ENCODE measurements at places on chromosomes 1 and 21.

- DNase-seq, result peak; percentile 92
Observed at GRCh38 chr1:155136748-155137147, 1.1 kb downstream of the SLC50A1 start.

DNA sequence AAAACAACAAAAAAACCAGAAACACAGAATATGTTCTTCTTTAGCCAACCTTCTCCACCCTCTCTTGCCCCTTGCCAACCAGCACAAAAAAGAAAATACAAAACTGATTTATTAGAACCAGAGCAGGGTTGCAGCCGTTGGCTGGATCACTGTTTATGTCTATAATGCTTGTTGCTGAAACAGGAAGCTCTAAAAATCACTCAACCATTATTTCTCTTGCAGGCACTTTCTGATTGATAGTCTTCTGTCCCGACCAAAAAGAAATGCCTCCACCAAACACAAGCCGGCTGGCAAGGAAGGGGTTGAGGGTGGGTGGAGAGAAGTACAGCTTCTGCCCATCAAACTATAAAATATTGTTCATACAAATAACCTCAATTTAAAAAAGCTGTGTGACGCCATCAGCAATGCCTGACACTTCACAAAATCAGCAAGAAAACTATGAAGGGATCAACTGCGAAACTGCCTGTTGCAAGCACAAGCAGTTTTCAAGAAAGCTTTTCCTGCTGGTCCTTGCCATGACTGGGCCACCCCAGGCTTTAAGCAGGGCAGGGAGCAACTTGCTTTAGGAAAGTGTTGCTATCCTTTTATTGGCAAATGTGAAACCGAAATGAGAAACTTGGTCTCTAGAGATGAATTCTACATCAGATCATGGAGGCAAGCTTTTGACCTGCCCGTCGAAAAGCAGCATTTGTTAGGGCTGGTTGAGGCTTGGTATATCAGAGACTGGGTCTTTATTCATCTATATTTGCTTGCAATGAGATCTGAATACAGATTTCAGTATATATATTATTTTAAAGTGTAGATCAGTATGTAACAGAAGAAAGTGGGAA is 174.2 kb downstream of the RUNX1 start:
- no peak for DNase-seq

DNA sequence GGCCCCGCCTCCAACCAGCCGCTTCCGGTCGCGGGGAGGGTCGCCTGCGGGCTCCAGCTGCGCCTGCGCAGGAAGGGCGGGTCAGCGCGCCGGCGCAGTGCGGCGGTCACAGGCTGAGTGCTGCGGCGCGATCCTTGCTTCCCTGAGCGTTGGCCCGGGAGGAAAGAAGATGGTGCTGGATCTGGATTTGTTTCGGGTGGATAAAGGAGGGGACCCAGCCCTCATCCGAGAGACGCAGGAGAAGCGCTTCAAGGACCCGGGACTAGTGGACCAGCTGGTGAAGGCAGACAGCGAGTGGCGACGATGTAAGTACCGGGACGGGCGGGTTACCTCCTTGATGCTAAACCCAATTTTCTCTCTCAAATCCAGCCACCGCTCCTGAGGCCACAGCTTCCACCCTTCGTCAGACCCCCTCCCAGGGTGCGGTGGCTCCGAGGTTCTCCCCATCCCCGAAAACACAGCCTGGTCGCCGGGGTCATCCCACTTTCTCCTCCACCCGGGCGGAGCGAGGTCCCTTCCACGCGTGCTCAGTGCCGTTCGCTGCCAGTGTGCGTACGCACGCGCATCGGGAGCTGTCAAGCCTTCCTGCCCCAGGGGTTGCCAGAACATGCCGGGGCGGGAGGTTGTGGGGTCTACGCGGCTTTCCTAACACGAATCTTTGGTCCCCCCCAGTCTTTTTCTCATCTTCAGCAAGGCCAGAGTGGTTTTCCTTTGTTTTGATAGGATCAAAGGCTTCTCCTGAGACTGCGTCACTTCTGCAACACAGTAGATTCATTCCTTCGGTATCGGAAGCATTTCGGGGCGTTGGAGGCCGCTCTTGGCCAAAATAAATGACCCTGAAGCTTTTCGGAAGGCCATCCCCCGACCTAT is at the start of gene SARS1:
SARS1 (plus strand) TSS at position 95 of the 870 bp plus-strand sequence; CDS start at position 170, 75 bp downstream.
- DNase-seq, result peak; percentile 89

DNA sequence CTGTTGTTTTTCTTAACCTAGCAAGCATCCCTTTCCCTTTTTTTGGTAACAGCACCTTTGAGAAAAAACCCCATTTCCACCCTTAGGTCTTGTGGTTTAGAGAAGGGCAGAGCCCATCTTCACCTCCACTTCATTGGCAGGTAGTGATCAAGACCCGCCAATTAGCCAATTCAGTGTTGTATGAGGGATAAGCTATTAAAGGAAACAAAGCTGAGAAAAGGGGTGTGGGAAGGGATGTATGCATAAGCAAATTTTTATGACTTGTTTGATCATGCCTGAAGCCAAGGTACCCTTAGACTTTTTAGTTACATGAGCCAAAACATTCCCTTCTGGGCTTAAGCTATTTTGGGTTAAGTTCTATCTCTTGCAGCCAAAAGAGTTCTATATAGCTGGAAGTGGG is 3.6 kb upstream of the ZNF697 start:
- DNase-seq, result no peak

- DNase-seq, result no peak
Observed at GRCh38 chr1:160346463-160346862, 3.3 kb downstream of the NCSTN start.
